ENCODE measurements at places on chromosomes 11 and 22. TPM values are rescaled to one million over a fixed set of nuclear protein-coding genes. Genes with fewer than 3 reads are reported as not detected.

KRTAP5-7 gene
- polyA plus RNA-seq = not detected

GRCh38 chr11:82750643-82751139, 17.0 kb upstream of the FAM181B start:
- no peak for DNase-seq

DNA sequence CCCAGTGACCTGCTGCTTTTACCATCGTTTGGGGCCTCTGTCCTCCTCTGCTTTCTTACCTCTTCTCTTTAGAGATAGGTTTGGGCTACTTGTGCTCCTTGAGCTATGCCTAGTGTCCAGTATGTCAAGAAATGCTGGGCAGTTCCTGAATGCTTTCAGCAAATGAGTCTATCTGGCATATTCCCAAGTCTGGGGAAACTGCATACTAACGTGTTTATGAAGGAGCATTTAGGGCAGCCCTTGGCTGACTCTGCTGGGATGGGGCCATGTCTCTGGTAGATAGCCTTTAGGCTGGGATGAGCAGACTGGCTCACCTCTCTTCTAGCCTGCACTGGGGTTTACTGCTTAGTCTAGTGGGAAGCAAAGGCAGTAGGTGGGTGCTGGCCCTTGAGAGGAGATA, 43.7 kb upstream of the SUSD2 start:
- DNase-seq = peak; percentile 36

SLCO2B1 gene
- polyA plus RNA-seq = 43.4 TPM

DNA sequence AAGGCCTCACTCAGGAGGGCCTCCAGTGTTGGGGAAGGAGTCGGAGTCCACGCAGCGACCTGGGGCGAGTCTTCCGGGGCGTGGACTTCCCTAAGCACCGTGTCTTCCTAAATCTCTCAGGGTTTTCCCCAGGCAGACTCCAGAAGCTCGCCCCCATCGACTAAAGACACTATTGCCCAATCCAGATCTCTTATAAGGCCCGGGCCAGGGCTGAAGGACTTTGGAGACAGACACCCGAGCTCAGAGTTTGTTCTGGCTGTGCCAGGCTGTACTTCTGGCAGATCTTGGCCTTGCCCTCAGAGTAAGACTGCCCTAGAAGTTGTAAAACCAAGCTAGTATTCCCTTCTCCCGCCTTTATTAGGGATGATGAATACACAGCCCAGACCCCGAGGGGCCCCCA, 191.4 kb downstream of the BUD13 start:
- no peak for DNase-seq

DNA sequence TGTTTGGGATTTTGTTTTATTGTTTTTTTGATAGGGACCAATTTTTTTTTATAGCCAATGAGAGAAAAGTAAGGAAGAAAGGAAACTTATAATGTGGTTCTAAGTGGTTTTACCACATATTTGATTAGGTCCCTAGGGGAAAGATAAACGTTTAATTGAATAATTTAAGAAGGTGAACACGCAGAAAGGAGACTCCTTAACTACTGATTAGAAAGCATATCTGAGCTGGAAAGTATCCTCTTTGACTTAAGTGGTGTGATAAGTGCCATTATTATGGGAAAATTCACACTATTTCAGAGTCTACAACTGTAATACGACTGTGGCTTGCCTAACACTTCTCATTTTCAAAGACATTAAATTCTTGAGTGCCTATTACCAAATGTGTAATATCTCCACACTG, 106.5 kb upstream of the GRAMD1B start:
- DNase-seq = no peak

- no peak for DNase-seq
These were observed 96.9 kb downstream of the TEAD1 start for GRCh38 chr11:12770966-12771597.

DNA sequence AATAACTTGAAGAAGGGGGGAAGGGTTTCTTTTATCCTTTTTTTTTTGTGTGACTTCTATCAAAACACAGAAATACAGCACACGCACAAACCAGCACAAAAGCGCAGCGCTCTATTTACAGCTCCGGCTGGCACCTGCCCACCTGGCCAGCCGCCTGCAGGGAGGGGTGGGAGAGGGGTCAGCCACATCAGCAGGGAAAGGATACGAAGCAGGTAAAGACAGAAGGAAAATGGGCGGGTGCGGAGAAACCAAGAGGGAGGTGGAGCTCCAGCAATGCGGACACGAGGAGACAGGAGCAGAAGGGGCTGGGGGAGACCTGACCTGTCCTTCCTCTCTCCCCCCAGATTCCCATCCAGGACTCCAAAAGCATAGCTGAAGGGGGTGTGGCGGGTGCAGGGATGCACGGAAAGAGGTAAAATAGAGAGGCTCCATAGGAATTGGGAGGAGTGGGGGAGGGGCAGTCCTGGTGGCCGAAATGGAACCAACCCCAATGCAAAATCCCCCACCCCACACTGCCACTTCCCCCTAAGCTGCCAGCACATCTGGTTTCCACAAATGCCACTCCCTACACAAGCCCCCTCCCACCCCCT, 14.1 kb downstream of the CXCR5 start:
- no peak for DNase-seq

DNA sequence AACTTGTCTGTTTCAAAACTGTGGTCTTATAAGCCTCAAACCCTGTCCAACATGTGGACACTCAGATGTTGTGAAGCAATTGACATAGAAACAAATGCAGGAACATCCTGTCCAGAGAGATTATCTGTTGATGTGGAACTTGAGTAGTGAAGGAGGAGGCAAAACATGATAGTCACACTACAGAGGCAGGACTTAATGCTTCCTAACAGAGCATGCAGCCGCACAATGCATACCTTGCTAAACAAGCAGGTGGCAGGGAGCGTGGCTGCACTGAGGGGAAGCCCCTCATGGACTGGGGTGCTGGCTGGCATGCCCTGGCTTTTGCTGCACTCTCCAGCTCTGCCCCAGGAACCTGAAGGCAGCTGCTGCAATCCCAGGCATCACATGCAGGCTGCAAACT, 5.3 kb downstream of the C22orf39 start:
- no peak for DNase-seq

ART1 gene
- not detected for polyA plus RNA-seq

DNA sequence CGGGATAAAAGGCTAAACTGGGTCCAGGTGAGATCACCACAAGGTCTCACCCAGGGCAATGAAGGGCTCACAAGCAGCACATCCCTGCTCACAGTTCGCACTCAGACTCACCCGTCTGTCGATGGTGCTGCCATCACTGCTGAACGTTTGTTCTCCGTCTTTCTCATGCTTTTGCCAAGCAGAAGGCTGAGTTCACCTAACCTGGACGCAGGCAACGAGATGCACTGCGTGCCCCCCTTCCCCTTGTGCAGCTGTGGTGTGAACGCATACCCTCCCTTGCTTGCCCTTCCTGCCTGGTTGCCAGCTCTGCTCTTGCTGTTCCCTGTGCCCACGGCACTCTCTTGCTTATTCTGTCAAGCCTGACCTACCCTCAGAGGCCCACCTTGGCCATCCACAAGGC, 18.0 kb downstream of the KCTD21 start:
- no peak for DNase-seq

DNA sequence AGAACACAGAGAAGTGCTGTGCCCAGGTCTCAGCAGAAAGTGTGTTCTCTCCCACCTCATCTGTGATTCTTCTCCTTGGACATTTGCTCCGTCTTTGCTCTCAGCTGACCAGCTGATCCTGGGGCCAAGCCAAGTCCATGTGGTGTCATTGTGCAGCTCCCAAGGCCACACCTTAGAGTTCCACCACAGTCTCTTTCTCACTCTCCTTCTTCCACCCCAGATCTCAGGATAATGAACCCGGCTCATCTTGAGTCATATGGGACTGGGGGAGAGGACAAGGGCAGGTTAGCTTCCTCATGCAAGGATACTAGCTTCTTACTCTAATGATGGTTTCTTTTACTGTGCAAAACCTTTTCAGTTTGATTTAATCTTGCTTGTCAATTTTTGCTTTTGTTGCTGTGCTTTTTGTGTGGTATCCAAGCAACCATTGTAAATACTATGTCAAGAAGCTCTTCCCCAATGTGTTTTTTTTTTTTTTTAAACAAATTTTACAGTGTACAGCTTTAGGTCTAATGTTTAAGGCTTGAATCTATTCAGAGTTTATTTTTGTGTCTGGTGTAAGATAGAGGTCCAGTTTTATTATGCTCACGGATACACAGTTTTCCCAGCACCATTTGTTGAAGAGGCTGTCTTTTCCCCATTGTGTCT, 75.0 kb upstream of the OR4B1 start:
- no peak for DNase-seq

TRIM48 gene
- not detected for polyA plus RNA-seq

- no peak for DNase-seq
These were observed 7.1 kb upstream of the CD44 start for GRCh38 chr11:35131886-35132285.

- no peak for DNase-seq
These were observed 16.8 kb upstream of the CASTOR1 start for GRCh38 chr22:30305906-30306626.

DNA sequence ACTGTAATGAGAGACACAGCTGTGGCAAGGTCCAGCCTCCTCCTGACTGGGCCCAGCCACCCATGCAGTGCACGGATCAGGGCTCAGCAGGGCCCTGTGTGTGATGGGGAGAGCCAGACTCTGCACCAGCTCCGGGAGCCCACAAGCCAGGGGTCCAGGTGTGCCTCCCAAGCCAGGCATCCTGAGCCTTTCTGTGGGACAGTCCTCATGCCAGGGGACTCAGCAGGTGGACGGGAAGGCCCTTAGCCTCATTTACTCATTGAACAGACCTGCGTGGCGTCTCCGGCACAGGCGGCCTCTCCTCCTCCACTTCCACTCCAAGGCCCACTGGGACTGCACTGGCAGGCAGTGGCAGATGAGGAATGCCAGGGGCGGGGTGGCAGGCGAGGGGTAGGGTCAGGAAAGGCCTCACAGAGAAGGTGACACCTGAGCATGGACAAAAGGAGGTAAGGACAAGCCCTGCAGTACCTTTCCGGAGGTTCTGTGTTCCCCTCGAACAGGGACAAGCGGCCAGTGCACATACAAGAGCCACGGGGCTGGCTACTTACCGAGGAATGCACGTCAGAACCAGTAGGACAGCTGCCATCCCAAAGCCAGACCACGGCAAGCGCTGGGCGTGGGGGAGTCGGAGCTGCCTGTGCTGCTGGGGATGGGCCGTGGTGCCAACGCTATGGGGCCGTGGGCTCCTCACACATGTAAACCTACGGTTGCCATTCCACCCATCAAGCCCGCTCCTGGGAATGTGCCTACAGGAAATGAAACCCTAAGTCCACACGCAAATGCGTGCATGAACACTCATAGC, 52.7 kb downstream of the IGF2 start:
- DNase-seq = no peak

GRCh38 chr22:36846271-36846670, 14.5 kb upstream of the NCF4 start:
- DNase-seq = no peak

DNA sequence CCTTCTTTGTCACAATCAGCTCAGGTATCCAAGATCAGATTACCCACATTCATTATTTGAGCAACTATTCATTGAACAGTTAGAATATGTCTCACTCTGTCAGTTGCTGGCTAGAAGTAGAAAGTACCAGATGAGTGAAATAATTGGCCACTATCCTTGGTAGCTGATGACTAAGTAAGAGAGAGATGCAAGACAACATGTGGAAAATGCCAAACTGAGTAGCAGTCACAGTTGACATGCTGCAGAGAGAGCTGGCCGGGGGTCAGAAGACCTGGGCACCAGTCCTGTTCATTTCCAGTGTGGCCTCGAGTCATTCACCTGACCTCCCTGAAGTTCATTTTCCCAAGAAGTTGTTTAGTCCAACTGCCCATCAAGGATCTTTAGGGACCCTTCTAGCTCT, 22.5 kb upstream of the SMIM35 start:
- no peak for DNase-seq

- DNase-seq = no peak
These were observed 198.3 kb upstream of the B3GAT1 start for GRCh38 chr11:134610116-134610910.

DNA sequence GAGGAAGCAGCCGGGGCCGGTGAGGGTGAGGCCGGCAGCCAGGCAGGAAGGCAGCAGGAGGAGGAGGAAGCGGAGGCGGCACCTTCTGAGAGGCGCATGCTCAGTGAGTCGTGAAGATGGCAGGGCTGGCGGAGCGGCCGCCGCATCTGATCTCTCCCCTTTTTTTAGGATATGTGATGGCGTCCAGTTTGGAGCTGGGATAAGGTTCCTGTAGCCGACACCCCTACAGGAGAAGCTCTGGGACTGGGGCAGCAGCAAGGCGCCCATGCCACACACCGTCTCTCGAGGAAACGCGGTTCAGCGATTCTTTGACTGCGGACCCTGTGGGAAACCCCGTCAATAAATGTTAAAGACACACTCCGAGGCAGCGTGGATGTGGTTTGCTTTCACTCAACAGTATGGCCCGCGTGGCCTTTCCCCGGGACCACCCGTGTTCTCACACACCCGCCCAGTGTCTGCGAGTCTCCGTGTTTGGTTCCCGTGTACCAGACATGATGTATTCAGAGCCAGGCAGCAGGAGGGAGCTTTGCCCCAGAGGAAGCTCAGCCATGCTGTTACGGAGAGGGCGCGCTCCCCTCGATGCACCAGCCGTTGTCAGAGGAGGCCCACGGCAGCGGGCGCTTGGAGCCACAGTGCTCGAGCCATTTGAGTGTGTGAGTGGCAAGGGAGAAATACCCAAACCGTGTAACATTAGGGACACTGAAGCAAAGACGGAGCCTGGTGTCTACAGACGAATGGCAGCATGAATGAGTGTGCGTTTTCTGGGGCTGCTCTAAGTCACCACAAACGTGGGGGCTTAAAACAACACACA, 27.7 kb upstream of the PARVB start:
- DNase-seq = no peak

DNA sequence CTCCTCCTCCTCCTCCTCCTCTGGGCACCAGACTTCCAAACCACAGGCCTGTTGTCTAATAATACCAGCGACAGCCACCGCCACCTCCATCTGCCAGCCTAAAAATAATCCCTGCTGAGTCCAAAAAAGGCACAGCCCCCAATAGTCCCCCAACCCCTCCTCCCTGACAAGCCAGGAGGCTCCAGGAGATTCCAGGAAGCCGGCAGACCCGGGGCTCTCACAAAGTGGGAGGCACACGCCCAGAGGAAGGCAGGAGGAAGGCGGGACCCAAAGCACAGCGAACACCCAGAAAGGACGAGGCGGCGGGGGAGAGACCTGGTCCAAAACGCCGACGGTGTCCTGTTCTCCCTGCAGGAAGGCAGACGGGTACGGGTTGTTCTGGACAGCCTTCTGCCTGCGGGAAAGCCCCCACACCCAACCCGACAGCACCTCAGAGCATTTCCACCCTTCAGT, 5.9 kb downstream of the IGSF9B start:
- no peak for DNase-seq

- DNase-seq = no peak
These were observed 331.4 kb upstream of the RAG2 start for GRCh38 chr11:36929401-36929800.

IFITM10 gene
- 1.9 TPM for polyA plus RNA-seq

- DNase-seq = no peak
These were observed 904.5 kb downstream of the DLG2 start for GRCh38 chr11:84722583-84723108.

- DNase-seq = no peak
These were observed 5.0 kb upstream of the LIMK2 start for GRCh38 chr22:31206896-31207687.

Measured in hepatocyte (in vitro differentiated cells).